ENCODE measurements at places on chromosomes 5 and 9. TPM values are rescaled to one million over a fixed set of nuclear protein-coding genes. Genes with fewer than 3 reads are reported as not detected.

Gene TCF7
- 2.8 TPM for total RNA-seq

Gene PLPP7
- 107 TPM for total RNA-seq

Gene TMC1
- not detected for total RNA-seq

Gene CATSPER3
- total RNA-seq, result 1.1 TPM

Gene ZNF618
- 1.6 TPM for total RNA-seq

Gene LRRTM2
- total RNA-seq, result not detected

Gene OLFML2A
- 27.3 TPM for total RNA-seq

Gene TAF11L10
- not detected for total RNA-seq

- DNase-seq, result peak; percentile 85
Observed at GRCh38 chr9:37466037-37466709, 923 bp upstream of the ZBTB5 start.

- peak; percentile 91 for DNase-seq
Observed at GRCh38 chr9:27572918-27573633, at the start of gene C9orf72. Gene C9orf72 (minus strand): TSS chr9:27573481. CDS start chr9:27567120, 6,361 bp downstream.

GRCh38 chr9:135700525-135700924 lies 1.2 kb upstream of the SOHLH1 start:
- no peak for DNase-seq

- no peak for DNase-seq
Observed at GRCh38 chr5:135245521-135246499, 153.2 kb downstream of the MACROH2A1 start.

DNA sequence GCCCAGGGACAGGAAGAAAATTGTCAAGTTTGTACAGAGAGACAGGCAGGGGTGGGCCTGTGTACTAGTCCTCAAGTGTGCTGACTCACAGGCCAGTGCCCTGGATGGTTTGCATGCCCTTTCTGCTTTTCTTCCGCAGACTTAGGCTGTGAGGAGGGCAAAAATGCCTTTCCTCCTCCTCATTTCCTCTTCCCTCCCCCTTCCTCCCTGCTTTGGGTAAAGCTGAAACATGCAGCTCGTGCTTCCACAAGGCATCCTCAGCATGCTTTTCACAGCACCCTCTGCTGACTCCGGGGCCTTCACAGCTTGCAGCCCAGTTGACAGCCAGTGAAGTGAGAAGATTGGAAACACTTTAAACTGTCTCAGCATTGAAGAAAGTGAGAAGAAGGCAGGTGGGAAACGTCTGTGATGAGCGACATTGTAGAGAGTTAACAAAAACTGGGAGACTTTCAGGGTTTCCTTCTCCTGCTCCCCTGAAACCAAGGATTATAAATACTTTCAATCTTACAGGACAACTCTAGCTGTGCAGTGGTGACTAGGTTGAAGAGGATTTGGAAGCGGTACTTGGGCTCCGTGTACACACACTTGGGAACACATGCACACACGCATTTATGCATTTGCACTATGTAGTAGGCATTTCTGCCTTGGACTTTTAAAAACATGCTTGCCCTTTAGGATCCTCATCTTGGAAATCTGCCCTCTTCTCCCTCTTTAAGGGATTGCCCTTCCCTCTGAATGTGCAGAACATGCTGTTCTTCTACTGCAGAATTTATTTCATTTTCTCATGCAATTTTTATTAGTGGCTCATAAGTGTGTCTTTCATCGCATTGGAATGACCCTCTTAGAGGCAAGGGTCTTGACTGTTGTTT lies 138.8 kb downstream of the GRIA1 start:
- DNase-seq, result no peak

DNA sequence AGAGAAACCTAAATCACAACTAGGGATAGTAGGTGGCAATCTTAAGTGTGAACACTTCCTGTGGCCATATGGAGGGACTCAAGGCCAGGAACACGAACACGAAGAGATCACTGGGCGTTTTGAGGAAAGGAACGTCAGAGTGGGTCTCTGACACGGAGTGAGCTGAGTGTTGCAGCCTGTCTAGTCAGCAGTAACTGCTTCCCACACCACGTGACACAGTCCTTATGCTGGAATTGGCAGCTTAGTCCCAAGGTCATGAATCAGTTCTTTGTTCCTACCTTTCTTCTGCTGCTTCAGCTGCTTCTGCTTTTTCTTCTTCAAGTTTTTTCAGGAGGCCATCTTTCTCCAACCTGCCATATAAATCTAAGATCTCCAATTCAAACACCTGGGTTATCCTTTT lies 18.2 kb downstream of the SPACA9 start:
- no peak for DNase-seq

DNA sequence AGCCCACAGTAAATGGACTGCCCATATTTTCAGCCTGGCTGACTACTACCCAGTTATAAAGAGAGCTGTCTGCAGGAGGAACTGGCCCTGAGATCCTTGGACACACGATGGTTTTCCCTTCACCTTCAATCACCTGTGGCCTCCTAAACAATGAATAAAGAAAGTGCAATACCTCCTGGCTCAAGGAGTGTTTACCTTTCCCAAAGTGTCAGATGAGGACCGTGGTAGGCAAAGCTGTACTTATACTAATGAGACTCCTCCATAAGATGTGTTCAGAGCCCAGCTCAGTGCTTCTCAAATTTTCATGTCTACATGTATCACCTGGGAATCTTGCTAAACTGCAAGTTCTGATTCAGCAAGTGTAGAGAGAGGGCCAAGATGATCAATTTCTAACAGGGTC lies 284.5 kb upstream of the VLDLR start:
- no peak for DNase-seq

DNA sequence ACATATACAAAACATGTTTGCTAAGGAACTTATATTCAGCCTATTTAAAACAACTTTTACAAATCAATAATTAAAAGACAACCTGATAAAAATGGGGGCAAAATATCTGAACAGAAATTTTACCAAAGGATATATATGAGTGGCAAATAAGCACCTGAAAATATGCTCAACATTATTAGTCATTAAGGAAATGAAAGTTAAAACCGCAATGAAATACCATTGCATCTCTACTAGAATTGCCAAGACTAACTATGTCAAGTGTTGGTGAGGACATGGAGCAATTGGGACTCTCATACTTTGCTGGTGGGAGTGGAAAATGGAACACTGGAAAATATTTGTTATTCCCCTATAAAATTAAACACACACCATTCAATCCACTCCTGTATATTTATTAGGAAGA lies 26.3 kb upstream of the PPP2R2B start:
- DNase-seq, result no peak

- no peak for DNase-seq
Observed at GRCh38 chr5:83026930-83027687, 50.1 kb downstream of the TMEM167A start.

- DNase-seq, result no peak
Observed at GRCh38 chr9:16515879-16516301, 354.6 kb downstream of the BNC2 start.

DNA sequence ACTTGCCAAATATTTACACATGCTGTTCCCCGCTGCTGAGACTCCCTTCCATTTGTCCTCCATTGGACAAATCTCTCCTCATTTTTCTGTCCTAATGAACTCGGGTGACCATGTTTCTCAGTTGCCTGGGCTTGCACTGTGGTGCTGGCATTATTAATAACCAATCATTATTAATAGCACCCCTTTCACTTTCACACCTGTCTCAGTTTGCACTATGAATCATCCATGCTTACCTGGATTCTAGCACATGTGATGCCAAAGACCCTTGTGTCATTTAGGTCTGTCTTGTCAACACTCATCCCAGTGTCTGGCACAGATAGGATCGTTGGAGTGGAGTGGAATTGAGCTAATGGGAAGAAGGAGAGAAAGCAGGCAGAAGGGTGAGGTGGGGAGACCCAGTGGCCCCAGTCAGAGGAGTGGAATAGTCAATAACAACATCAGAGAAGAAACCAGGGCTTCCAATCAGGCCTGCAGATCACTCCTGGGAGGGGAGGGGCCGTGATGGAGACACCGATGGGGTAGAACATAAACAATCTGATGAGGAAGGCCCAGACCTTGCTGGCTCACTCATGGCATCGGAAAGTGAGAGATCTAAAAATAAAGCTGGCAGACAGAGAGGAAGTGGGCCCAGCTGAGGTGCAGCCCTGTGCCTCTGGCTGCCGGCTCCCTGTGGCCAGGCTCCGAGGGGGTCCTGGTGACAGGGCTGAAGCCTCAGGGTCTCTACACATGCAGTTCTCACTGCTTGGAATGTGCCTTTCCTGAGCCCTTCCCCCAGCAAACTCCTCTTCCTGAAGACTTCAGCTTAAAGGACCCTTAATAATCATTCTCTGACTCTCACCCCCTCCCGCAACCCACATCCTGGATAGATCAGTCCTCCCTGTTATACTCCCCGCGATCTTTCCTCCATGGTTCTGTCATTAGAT lies 33.5 kb upstream of the CRB2 start:
- peak; percentile 35 for DNase-seq

Measured in Right ventricle myocardium inferior (tissue), 1 donor.